Keratinocyte (primary cell): ENCODE measurements at places on chromosomes 16 and 17. TPM values are rescaled to one million over a fixed set of nuclear protein-coding genes. Genes with fewer than 3 reads are reported as not detected.

Gene CPHXL
- not detected in 3 replicates for polyA plus RNA-seq

Gene XYLT1
- 4.4 to 10.0 TPM (median 6.1 TPM) in 3 replicates for polyA plus RNA-seq

Gene SDR42E2
- not detected in 3 replicates for polyA plus RNA-seq

Gene PRSS27
- polyA plus RNA-seq = 0.20 to 0.67 TPM (median 0.22 TPM) in 3 replicates

DNA sequence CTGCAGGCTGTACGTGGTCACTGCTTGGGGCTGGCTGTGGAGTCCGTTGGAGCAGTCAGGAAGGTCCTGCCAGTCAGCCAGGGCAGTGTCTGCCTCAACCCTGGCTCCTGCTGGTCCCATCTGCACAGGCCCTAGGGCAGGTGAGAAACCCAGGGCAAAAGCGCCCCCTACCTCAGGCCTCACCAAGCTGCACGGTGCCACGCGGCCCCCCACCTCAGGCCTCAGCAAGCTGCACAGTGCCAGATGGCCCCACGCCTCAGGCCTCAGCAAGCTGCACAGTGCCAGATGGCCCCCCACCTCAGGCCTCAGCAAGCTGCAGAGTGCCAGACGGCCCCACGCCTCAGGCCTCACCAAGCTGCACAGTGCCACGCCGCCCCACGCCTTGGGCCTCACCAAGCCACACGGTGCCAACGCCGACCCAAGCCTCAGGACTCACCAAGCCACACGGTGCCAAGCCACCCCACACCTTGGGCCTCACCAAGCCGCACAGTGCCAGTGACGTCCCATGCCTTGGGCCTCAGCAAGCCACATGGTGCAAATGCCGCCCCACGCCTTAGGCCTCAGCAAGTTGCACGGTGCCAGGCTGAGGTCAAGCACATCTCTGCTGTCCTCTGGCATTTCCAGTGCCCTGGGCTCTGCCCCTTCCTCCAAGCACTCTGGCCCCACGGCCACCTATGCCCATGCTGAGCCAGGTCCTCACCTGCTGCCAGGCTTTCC lies 5.5 kb downstream of the TMEM204 start:
- no peak overlapping the region for H3K4me3 ChIP-seq
- no peak overlapping the region for H3K27ac ChIP-seq
- H3K4me1 ChIP-seq = peaks cover 19% of the 10 kb centered on the region
- DNase-seq = no peak

DNA sequence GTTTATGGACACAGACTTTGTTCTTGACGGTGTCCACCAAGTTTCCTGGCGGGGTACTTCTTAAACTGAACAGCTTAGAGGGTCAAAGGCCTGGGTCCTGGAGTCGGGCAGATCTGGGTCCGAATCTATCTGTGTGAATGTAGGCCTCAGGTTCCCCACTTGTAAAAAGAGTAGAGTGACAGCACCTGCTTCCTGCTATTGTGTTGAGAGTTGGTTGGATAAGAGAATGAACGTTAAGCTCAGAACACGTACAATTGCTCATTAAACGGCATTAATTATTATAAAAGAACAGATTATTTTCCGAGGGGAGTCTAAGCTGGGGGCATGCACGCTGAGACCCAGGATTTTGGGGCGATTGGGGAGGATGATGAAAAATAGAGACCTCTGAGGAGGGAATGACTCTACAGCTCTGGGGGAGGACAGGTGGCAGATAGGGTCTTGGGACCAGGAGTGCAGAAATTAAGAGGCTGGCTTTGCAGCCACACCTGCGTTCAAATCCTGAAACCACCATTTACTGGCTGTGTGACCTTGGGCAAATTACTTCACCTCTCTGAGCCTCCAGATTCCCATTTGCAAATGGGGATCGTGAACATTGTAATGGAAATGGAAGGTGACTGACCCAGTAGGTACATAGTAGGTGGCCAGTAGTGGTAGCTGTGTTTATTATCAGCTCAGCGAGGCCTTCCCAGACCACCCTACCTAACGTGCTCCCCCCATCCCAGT lies 862 bp downstream of the CLEC16A start:
- H3K27me3 ChIP-seq = no peaks in the 10 kb centered on the region
- H3K4me1 ChIP-seq = peaks cover 46% of the 10 kb centered on the region
- H3K4me3 ChIP-seq = peak overlapping the region; percentile 94
- H3K27ac ChIP-seq = peak overlapping the region; percentile 48
- H3K36me3 ChIP-seq = no peaks in the 10 kb centered on the region

- no peak overlapping the region for H3K4me3 ChIP-seq
- H3K27ac ChIP-seq = no peak overlapping the region
- H3K4me1 ChIP-seq = peaks cover 12% of the 10 kb centered on the region
- no peaks in the 10 kb centered on the region for H3K27me3 ChIP-seq
- peak; percentile 45 for DNase-seq
Observed at GRCh38 chr16:84084570-84085270, 32.0 kb downstream of the MBTPS1 start.
